GM03348 (cell line): ENCODE measurements at places on chromosomes 1 and 21.

DNA sequence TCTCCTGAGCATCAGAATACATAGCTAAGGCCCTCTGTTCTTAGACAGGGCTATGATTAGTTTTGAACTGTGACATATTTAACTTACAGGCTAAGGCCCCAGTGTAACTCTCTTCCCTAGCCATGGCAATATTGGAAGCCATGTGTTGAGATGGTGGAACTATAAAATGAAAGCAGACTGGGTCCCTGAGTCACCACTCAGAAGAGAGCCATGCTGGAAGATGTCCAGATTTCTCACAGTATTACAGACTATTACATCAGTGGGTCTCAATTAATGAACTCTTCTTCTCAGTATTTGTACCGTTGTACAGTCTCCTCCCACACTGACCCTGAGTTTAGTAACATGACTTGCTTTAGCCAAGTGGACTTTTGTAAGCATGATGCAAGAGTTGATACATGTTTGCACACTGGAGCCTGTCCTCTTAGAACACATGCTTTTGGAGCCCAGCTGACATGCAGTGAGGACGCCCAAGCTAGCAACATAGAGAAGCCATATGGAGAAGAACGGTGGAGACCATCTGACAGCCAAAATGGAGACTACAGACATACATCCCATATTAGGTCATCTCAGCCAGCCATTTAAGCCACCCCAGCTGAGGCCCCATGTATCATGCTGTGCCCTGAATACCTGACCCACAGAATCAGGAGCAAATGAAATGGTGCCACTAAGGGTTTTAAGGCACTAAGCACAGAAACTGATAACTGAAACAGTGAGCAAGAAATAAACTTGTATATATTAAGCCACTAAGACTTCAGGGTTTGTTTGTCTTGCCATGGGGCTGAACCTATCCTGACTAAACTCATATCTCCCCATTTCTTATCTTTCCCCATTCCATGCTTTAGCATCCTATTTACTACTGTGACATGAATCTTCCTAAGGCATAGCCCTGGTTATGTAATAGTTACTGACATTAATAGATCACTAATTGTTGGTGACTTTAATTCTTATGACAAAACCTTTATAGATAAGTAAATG lies 24.4 kb downstream of the TBX15 start:
- DNase-seq: peak; percentile 66

DNA sequence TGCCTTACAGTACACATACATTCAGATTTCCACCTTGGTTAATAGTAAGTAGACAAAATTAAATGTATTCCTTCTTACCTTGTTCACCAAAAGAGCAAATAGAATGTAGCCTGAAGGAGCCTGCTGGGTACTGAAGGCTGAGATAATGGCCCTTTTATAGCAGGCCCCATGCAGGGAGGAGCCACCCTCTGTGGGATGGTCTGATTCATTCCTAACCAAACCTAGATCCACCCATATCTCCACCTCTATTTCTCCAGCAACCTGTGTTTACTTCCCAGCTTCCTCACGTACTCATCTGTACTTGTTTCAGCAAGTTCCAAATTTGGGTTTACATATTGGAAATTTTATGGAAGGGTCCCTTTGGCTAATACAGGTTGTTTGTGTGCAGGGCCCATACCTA lies at the start of gene FLG:
FLG (minus strand) TSS at position 129 of the 400 bp plus-strand sequence. CDS start 9,783 bp downstream, outside the sequence.
- no peak for DNase-seq

GRCh38 chr1:57479471-57479870 lies 55.6 kb upstream of the DAB1 start:
- DNase-seq: no peak

DNA sequence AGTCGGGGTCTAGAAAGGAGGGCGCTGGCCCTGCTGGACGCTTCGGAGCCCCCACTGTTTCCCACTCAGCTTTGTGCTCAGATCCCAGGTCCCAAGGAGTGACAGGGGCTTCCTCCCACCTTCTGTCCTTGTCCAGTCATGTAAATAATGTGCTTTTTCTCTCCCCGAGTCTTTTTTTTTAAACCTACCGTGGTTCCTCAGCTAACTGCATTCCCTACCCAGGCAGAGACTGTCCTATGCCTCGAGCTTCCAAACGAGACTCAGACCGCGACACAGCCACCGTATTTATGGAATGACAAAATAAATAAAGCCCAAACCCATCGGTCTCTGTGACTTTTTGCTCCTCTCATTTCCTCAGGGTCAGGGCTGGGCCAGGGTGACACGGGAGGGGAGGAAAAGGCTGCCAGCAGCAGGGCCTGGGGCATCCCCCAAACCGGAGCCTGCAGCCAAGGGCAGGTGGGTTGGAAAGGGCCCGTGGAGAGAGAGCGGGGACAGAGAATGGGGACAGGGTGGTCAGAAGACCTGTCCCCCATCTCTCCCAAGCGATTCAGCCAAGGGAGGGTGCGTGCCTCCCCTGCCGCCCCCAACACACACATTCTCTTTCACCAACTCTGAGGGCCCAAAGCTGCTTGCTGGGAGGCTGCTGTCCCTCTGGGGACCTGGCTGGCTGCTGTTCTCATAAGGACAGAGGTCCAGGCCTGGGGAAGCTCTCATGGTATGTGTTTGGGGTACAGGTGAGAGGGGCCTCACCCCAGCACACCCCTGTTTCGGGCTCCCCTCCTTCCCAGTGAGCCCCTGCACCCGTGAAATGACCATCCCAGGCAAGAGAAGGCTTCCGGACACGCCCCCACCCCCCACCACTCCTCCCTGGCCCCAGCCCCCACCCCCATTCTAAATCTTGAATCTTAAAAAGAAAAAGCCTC lies 55.4 kb downstream of the KCNAB2 start:
- DNase-seq: no peak

DNA sequence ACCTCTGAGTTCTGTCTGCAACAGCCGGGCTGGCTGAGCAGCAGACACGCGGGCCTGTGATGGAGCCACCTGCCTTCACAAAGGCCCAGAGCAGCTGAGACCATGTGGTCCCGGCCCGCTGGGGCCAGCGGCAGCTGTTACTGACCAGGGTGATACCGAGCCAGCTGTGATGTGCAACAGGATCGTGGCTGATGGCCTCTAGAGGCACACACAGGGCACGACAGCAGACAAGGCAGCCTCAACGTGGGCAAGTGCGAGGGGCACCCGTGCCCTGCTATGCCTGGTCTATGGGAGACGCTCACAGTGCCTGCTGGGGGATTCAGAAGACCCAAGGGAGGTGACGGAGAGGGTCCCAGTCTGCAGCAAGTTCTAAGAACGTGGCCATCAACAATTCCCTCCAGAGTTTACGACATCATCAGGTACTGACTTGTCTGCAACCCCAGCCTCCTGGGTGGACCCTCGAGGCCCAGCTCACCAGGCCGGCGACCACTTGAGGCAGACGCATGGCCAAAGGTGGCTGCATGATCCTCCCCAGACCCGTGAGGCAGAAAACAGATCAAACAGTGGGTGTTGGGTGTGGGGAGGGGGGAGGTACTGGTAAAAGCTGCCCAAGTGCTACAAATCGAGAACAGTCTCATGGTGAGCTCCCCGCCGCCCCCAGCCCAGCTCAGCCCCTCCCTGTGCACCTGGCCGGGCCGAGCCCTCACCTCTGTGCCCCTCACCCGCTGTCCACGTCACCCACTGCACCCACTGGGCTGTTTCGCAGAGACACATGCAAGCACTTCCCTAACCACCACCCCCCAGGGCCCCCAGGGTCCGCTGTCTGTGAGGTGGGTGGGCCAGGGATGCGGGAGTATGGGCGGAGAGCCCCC lies 6.0 kb downstream of the POFUT2 start:
- DNase-seq: no peak

DNA sequence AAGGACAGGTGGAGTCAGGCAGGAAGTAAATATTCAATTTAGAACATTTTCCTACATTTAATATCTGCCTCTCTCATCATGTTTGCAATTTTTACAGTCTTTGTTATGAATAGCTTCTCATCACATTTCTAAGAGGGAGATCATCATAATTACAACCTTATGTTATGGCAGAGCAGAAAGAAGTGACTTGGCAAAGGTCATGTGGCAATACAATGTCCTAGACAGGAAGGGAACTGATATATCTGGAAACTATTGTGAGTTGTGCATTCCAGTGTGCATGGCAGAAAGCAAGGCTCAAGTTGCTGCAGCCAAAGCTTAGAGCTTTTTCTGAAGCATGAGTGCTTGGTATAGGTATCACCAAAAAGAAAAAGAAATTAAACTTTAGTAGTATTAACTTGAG lies 43.8 kb upstream of the PRRX1 start:
- DNase-seq: peak; percentile 46

DNA sequence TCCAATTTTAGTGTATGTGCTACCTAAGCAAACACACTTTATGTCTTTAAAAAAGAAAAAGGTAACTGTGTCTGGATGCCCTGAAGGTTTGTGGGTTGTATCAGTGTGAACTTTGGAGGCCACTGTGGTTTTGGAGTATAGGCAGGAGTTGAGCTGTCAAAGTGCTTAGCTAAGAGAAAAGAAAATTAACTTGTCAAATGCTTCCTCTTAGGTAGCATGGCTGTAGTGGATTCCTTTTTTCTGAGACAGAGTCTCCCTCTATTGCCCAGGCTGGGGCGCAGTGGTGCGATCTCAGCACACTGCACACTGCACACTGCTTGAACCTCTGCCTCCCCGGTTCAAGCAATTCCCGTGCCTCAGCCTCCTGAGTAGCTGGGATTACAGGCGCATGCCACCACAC lies 11.2 kb upstream of the SLC41A1 start:
- DNase-seq: no peak

DNA sequence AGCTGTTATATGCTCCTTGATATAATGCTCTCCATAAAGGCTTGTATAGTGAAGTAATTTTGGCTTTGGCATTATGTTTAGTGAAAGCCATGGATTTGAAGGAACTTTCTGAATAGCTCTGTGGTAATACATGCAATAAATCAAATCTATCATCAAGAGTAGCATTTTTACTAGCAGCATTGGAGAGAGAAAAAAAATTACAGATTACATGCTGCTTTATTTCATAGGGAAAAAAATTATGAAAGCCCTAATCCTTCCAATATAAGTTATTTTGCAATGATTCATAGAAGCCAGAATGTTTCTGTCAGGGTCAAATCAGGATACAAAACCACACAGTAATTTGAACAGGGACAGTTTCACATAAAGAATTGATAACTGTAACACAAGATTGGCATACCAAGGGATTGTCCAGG lies 250.0 kb downstream of the SPATA17 start:
- DNase-seq: no peak

GRCh38 chr1:93735722-93736121 lies 54.1 kb upstream of the BCAR3 start:
- DNase-seq: peak; percentile 91

GRCh38 chr1:117011334-117011733 lies 9.8 kb downstream of the CD101 start:
- no peak for DNase-seq

- DNase-seq: peak; percentile 63
Measured at GRCh38 chr1:211135342-211135950, 1.5 kb upstream of the KCNH1 start.

DNA sequence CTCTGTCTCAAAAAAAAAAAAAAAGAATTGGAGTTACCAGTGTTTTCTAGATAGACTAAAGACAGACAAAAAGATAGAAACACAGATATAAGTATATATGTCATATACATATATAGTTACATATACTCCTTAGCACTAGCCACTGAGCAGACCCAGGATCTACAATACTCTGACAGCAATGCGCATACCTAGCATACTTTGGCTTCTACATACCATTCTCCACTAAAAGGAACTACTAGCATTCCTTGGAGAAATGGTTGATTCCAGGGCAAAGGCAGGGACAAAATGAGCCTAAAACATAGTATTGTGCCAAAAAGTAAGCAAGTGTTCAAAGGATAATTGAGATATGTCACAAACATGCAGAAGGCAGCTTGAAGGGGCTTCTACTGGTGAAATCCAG lies 22.7 kb downstream of the SYNJ1 start:
- DNase-seq: peak; percentile 28

DNA sequence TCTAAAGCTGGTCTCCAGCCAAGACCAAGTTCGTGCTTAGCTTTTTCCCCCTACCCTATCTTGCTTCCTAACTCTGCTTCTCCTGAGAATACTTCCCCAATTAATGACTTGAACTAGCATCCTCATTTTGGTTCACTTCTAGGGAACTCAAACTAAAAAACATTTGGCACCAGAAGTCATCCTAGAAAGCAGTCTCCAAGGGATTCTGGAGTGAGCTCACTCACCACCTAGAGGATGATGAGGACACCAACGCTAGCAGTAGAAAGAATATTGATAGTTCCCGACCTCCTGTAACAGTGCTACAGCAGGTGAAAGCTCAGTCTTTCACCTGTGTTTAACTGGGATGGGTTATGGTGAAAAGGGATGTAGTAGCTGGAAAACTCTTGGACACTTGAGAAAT lies 4.7 kb upstream of the PSMB2 start:
- no peak for DNase-seq

- no peak for DNase-seq
Measured at GRCh38 chr21:35537604-35538003, 488.5 kb upstream of the RUNX1 start.

DNA sequence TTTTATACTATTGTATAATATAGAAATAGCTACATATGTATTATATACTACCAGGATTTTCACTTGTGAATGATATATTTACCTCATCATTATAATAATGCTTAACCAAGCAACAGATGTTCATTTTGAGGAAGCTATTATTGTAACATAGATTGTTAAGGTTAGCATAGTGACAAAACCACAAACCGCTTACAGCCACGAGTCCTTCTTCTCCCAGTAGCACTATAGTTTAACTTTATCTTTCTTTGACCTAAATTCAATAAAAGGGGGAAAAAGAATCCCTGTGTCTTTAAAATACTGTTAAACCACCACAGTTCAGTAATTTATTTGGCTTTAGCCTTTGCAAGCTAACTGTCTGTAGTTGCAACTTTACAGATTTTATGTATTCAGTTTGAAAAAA lies 1039.4 kb upstream of the B3GALT2 start:
- no peak for DNase-seq

- DNase-seq: peak; percentile 63
Measured at GRCh38 chr1:91883470-91883869, 2.5 kb downstream of the TGFBR3 start.

DNA sequence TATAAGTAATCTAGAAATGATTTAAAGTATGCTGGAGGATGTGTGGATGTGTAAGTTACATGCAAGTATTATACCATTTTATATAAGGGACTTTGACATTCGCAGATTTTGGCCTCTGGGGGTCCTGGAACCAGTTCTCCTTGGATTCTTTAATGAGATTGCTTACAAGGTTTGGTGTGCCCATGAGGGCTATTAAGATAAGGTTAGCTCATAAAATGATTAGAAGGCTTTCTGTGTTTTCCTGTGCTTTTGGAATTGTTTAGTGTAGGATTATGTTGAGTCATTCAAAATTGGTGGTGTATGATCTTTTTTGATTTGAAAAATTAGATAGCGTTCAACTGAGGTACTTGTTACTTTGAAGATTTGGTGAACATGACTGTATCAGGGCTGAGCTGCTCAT lies 5.6 kb downstream of the USP25 start:
- DNase-seq: no peak
